ENCODE measurements at places on chromosomes 2 and 18. TPM values are rescaled to one million over a fixed set of nuclear protein-coding genes. Genes with fewer than 3 reads are reported as not detected.

The GKN1 gene
- not detected for total RNA-seq

The TNFAIP6 gene
- 4.7 TPM for total RNA-seq

The SLC5A7 gene
- not detected for total RNA-seq

The TUBA3E gene
- not detected for total RNA-seq

The UGT1A9 gene
- not detected for total RNA-seq

The PIEZO2 gene
- total RNA-seq = 13.0 TPM

The EDAR gene
- not detected for total RNA-seq

GRCh38 chr2:31032475-31032874 is 105.8 kb downstream of the GALNT14 start:
- no peaks in the 10 kb centered on the region for H3K36me3 ChIP-seq
- DNase-seq = no peak
- H3K4me3 ChIP-seq = no peak overlapping the region
- H3K4me1 ChIP-seq = no peaks in the 10 kb centered on the region

DNA sequence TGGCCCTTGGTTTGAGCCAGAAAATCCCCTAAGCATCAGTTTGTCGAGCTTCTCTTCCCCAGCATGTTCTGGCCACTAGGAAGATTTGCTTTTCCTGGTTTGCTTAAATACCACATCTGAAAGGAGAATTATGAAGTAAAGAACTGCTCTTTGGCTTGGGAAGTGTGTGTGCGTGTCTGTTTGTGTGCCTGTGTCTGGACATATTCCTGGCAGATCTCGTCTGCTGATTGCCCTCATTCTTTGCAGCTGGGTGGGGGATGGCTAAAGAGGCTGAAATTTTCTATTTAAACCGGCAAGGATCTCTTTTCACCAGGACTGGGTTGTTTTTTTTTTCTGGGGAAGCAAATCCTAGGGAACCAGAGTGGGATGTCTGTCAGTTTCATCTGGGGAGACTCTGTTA is 57.3 kb upstream of the MBOAT2 start:
- no peaks in the 10 kb centered on the region for H3K36me3 ChIP-seq
- H3K27me3 ChIP-seq = no peaks in the 10 kb centered on the region
- no peak overlapping the region for H3K4me3 ChIP-seq
- no peaks in the 10 kb centered on the region for H3K4me1 ChIP-seq

- H3K36me3 ChIP-seq = no peaks in the 10 kb centered on the region
- H3K27ac ChIP-seq = no peak overlapping the region
- no peak overlapping the region for H3K4me3 ChIP-seq
- no peak for DNase-seq
Observed at GRCh38 chr18:44716697-44717163, 36.0 kb downstream of the SETBP1 start.

GRCh38 chr18:50131591-50131990 is 63.4 kb downstream of the MYO5B start:
- no peaks in the 10 kb centered on the region for H3K27me3 ChIP-seq
- H3K27ac ChIP-seq = no peak overlapping the region
- no peaks in the 10 kb centered on the region for H3K36me3 ChIP-seq
- no peaks in the 10 kb centered on the region for H3K4me1 ChIP-seq
- H3K4me3 ChIP-seq = no peak overlapping the region
- no peak for DNase-seq

DNA sequence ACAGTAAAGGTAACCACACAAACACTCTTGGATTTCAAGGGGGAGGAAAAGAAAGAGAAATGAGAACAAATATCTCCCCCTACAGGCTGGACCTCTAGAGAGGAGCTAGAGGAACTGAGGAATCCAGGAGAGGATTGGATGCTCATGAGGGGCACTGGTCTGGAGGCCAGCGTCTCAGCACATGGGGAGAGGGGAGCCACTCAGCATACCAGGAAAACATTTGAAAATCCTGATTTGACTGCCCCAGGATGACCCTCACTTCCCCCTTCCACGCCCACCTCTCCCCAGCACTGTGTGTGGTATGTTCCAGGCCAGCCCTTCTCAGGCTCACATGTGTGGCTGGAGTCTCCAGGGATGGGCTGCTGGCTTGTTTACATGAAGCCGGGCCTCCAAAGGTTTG is 396.8 kb upstream of the ID2 start:
- H3K4me1 ChIP-seq = no peaks in the 10 kb centered on the region
- peaks cover 14% of the 10 kb centered on the region for H3K27me3 ChIP-seq
- no peak for DNase-seq
- H3K36me3 ChIP-seq = no peaks in the 10 kb centered on the region
- no peak overlapping the region for H3K4me3 ChIP-seq
- no peak overlapping the region for H3K27ac ChIP-seq

GRCh38 chr18:27141876-27142275 is 43.2 kb downstream of the CHST9 start:
- H3K4me3 ChIP-seq = no peak overlapping the region
- no peaks in the 10 kb centered on the region for H3K36me3 ChIP-seq
- no peaks in the 10 kb centered on the region for H3K4me1 ChIP-seq
- H3K27me3 ChIP-seq = no peaks in the 10 kb centered on the region
- H3K27ac ChIP-seq = no peak overlapping the region
- DNase-seq = no peak

- H3K36me3 ChIP-seq = no peaks in the 10 kb centered on the region
- H3K27me3 ChIP-seq = no peaks in the 10 kb centered on the region
- no peak overlapping the region for H3K27ac ChIP-seq
- no peak overlapping the region for H3K4me3 ChIP-seq
- DNase-seq = no peak
Observed at GRCh38 chr18:54254265-54254758, 15.0 kb upstream of the POLI start.

DNA sequence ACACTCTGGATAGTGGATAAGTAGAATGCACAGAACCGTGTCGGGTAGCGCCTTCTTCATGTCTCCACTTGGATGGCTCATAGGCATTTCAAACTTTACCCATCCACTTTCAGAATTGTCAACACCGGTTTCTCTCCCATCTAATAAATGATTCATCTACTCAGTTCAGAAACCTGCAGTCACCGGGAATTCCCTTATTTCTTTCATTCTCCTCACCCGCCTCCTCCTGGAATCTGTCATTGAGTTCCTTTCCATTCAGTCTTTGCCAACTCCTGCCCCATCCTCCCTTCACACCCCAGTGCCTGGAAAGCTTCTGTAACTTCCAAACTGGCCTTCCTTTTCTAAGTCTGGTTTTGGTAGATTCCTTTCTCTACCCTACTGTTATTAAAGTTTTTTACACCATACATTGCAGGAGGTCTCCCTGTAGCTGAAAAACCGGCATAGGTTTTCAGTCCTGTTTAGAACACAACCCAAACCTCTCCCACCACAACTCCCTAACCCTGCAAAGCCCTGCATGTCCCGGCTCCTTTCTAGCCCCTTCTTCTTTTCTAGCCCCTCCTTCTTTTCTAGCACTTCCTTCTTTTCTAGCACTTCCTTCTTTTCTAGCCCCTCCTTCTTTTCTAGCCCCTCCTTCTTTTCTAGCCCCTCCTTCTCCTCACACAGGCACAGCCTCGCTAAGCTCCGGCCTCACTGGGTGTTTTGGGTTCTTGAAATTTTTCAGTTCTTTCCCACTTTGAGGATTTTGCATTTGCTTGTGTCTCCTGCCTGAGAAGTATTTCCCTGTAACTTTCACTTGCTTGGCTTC is 133.9 kb upstream of the KLHL14 start:
- H3K36me3 ChIP-seq = no peaks in the 10 kb centered on the region
- H3K4me3 ChIP-seq = no peak overlapping the region
- H3K27ac ChIP-seq = no peak overlapping the region
- peaks cover 10% of the 10 kb centered on the region for H3K4me1 ChIP-seq
- no peaks in the 10 kb centered on the region for H3K27me3 ChIP-seq

GRCh38 chr2:108933691-108934117 is 55.3 kb downstream of the EDAR start:
- no peak for DNase-seq
- H3K36me3 ChIP-seq = no peaks in the 10 kb centered on the region
- H3K4me1 ChIP-seq = no peaks in the 10 kb centered on the region
- H3K27ac ChIP-seq = no peak overlapping the region

DNA sequence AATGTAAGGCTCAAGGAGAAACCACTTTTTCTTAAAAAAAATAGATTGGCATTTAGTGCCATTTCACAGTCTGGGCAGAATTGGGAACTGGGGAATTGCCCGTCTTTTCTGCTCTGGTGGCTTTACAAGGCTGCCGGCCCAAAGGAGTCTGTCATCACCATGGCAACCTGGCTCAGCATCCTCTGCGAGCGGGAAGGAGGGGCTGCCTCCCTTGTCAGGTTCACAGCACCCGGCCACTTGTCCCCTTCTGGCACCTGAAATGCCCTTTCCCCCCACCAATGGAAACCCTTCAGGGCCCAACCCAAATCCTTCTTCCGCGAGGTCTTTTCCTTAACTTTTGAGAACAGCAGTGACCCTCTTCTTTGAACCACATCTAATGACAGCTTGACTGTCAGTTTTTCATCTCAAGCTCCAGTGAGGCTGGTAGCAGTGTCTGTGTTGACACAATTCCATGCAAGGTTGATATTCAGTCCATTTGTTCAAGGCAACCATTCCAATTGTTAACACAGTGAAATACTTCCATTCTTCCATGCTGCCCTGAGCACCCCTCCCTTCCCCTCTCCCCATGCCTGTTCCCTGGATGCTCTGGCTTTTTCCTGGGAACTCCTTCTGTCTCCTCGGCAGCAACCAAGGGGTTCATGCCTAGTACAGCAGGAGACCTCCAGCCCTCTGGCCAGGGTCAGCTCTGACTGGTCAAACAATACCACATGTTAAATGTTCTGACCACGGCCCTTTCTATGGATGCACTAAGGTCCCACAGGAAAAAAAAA is 79.6 kb downstream of the DNER start:
- no peak overlapping the region for H3K4me3 ChIP-seq
- no peak for DNase-seq
- no peaks in the 10 kb centered on the region for H3K36me3 ChIP-seq
- no peaks in the 10 kb centered on the region for H3K4me1 ChIP-seq
- no peak overlapping the region for H3K27ac ChIP-seq

DNA sequence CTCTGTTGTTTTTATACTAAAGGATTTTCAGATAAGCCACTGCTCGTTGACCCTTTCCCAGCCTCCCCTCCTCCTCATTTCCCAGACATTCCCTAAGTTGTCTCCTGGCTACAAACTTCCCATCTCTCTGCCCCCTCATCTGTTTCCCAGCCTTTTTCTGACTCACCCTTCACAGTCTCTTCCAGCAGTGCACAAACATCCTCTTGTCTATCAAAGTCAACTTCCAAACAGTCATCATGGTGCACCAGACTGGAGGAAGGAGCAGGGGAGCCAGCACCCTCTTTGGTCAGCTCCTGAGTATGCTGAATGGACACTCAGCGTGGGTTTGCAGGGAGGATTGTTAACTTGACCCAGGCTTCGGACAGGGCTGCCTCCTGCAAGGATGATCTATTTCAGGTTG is 26.6 kb upstream of the SPRED2 start:
- no peaks in the 10 kb centered on the region for H3K4me1 ChIP-seq
- no peaks in the 10 kb centered on the region for H3K27me3 ChIP-seq
- no peak for DNase-seq
- no peak overlapping the region for H3K27ac ChIP-seq
- no peaks in the 10 kb centered on the region for H3K36me3 ChIP-seq

- no peak overlapping the region for H3K27ac ChIP-seq
- DNase-seq = no peak
- H3K4me3 ChIP-seq = no peak overlapping the region
- H3K36me3 ChIP-seq = no peaks in the 10 kb centered on the region
Observed at GRCh38 chr2:50215736-50216135, 816.2 kb downstream of the NRXN1 start.

- H3K4me1 ChIP-seq = no peaks in the 10 kb centered on the region
- no peak overlapping the region for H3K27ac ChIP-seq
- H3K36me3 ChIP-seq = peaks cover 39% of the 10 kb centered on the region
Observed at GRCh38 chr2:24024996-24025663, 15.2 kb downstream of the MFSD2B start.
